Omental fat pad (tissue), 4 donors: ENCODE measurements at places on chromosomes 5 and 9. TPM values are rescaled to one million over a fixed set of nuclear protein-coding genes. Genes with fewer than 3 reads are reported as not detected.

Gene WWC1
- 12.2 TPM for total RNA-seq

Gene TLE4
- 30.1 TPM for total RNA-seq

Gene ZDHHC11
- 4.0 TPM for total RNA-seq

Gene LIFR
- 95.9 TPM for total RNA-seq

Gene SECISBP2
- total RNA-seq = 51.2 TPM

Gene LCN15
- not detected for total RNA-seq

Gene TERT
- not detected for total RNA-seq

Gene PCDHA7
- 1.0 TPM for total RNA-seq

Gene CDH9
- not detected for total RNA-seq

Gene XPA
- 8.3 TPM for total RNA-seq

Gene PIK3R1
- 184 TPM for total RNA-seq

Gene PCDHB11
- 1.8 TPM for total RNA-seq

Gene CBY3
- not detected for total RNA-seq

Gene FSTL4
- 0.32 TPM for total RNA-seq

Gene UBE2QL1
- 0.74 TPM for total RNA-seq

Gene MXD3
- 5.3 TPM for total RNA-seq

Gene SLIT3
- 46.3 TPM for total RNA-seq

Gene C5
- 5.8 TPM for total RNA-seq

Gene PLCXD3
- 4.9 TPM for total RNA-seq

Gene DPM2
- total RNA-seq = 18.0 TPM

Gene RGP1
- total RNA-seq = 19.2 TPM

Gene EPB41L4B
- 29.1 TPM for total RNA-seq

Gene ACTBL2
- 0.12 TPM for total RNA-seq
